ENCODE measurements at places on chromosomes 12 and 14. TPM values are rescaled to one million over a fixed set of nuclear protein-coding genes. Genes with fewer than 3 reads are reported as not detected.

Gene ANO2
- total RNA-seq = 1.1 TPM

Gene STXBP6
- 26.1 TPM for total RNA-seq

Gene ATL1
- total RNA-seq = 11.9 TPM

Gene RNASE3
- not detected for total RNA-seq

Gene CCDC60
- total RNA-seq = 2.3 TPM
